ENCODE measurements at places on chromosomes 1 and 21.

DNA sequence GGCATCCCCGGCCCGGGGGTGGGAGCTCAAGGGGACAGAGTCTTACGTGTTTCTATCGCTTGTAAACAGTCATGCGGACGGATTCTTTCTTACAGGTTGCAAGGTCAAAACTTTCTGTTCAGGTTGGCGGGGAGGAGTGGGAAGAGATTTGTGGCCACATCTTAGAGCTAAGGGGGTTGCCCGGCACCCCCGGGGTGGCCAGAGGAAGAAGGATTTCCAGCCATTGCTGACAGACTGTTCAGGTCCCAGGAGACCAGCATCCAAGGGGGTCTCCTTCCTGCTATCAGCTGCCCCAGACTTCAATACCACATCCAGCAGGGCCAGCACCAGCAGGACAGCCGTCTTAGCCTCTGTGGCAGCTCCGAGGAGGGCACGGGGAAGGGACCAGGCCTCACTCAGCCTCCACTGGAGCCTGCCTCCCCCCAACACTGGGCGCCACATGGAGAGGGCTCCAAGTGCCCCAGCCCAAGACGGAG lies 52.0 kb downstream of the KIF21B start:
- peak; percentile 84 for DNase-seq

DNA sequence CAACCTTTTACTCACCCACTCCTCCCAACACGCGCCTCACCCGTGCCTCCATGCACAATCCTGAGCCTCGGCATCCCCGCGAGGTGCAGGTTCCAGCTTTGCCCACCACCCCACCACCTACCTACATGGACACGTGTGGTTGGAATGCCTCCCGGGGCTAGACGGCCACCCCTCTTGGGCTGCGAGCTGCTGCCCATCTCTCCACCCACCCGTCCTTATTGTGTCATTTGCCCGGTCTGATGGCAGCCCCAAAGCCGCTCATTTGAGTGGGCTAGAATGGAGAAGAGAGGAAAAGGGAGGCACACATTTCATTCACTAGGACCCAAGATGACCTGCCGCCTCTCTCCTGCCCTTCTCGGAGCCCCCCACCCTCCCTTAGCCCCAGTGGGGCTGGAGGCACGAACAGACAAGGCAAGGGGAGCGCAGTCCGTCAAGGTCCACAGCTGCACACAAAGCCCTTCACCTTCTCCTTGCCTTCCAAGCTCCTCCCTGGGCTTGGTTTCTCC lies 785 bp downstream of the ZNF697 start:
- peak; percentile 28 for DNase-seq

- DNase-seq, result no peak
Observed at GRCh38 chr1:245363461-245364200, 208.8 kb downstream of the KIF26B start.

- DNase-seq, result no peak
Observed at GRCh38 chr1:178749581-178750166, 24.6 kb downstream of the RALGPS2 start.

DNA sequence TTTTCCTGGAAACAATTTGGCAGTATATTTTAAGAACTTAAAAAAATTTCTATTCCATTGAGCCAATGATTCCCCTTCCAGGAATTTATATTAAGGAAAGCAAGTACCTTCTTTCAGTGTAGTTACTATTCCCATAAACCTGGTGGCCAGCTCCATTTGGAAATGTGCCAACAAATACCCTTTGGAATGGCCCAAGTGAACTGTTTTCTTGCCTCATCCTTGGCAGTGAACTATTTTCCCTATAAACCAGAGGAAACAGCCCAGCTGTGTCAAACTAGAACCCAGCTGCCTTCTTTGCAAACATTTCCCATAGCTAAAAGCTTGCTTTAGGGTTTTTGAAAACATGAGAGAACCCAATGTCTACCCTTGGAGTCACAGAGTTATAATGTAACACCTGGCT lies 496.9 kb downstream of the NEGR1 start:
- DNase-seq, result no peak

DNA sequence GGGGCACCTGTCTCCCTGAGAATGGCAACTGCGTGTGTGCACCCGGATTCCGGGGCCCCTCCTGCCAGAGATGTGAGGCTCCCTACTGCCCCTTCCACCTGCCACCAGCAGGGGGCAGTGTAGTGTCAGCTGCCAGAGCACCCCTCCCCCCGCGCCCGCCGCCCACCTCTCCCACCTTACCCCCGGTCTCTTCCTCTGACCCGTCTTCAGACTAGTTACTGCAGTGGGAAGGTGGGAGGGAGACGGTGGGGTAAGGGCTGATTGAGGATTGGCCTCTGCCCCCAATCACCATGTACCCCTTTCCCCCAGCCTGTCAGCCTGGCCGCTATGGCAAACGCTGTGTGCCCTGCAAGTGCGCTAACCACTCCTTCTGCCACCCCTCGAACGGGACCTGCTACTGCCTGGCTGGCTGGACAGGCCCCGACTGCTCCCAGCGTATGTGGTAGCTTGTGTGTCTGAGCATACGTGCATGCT lies 10.1 kb upstream of the LRRC71 start:
- DNase-seq, result no peak

DNA sequence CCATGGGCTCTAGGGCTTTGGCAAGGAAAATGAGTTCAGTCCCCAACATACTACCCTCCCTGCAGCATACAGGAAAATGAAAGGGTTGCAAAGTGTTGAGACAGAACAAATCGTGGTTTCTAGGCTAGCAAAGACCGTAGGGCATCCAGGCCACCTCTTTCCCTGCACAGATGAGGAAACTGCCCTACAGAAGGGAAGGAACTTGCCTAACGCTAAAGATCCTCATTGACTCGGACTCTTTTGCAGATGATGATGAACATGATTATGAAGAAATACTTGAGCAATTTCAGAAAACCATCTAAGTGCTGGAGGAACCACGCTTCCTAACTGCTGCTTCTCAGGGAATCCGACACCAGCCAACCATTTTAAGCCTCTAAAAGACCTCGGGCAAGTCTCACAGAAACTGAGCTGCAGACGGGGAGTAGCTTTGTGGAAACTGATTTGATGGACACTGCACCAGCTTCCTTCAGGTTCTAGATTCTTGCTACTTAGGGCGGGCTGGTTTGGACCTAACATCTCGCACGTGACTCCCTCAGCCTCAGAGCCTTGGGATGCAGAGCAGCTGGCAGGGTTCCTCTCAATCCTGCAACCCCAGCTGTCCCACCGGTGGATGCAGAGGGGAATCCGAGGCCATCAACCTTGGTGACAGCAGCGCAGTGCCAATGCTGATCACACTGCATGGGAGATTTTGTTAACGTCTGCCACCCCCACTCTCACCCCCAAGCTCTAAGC lies 13.4 kb downstream of the THEMIS2 start:
- no peak for DNase-seq

DNA sequence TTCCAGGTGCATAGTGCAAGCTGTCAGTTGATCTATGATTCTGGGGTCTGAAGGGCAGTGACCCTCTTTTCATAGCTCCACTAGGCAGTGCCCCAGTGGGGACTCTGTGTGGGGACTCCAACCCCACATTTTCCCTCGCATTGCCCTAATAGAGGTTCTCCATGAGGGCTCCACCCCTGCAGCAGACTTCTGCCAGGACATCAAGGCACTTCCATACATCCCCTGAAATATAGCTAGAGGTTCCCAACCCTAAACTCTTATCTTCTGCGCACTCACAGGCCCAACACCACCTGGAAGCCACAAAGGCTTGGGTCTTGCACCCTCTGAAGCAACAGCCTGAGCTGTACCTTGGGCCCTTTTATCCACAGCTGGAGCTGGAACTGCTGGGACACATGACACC lies 65.7 kb upstream of the PKN2 start:
- DNase-seq, result no peak

DNA sequence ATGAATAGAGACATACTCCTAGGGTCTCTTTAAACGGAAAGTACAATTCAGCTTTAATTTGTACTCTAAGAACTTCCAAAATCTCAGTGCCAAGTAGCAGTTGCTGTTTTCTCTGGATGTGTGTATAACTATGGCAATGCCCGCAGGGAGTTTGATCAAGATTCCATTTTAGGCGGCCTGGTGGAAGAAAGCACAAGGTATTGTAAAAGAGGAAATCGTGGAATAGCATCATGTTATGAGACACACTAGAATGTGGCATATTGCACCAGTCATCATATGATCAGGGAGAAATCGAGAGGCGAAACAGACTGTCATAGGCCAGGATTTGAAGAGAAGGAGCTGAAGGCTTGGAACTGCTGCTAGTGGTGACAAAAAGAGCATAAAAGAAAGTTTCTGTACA lies 316.2 kb upstream of the FMN2 start:
- no peak for DNase-seq

- DNase-seq, result peak; percentile 10
Observed at GRCh38 chr1:228323401-228323800, 83.2 kb downstream of the TRIM11 start.

GRCh38 chr1:7046314-7046713 lies 261.1 kb downstream of the CAMTA1 start:
- peak; percentile 33 for DNase-seq

DNA sequence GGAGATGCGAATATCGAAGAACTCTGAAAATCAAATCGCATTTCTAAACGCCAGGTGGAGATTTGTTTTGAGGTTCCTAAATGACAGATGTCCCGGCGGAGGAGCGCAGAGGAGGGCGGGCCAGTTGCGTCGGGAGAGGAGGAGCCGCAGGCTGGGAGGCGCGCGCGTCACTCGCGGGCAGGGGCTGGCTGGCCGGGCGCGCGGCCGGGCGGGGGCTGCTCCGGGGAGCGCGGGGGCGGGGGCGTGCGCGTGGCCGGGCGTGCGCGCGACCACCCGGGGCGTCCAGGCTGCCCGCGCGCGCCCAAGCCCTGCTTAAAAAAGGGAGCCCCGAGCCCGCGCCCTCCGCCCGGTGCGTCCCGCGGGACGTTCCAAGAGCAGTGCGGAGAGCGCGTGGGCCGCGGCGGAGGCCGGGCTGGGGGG lies 47.3 kb downstream of the H3-3A start:
- DNase-seq, result peak; percentile 84

DNA sequence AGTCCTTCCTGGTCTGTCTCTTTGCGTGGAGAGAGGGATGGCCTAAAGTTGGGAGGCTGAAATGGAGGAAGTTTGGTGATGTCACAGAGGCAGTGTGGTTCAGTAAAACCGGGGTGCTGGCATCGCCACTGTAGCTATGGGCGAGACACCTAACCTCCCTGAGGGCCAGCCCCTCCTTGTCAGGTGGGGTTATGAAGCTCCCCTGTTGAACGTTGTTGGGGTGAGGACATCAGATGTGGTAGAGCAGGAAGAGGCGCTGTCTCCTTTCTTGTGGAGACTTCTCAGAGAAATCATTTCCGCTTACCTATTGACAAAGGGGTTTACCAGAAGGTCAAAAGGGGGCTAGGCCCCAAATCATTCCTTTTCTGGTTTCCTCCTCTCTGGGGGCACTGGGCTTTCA lies 294.7 kb downstream of the SIPA1L2 start:
- DNase-seq, result no peak

DNA sequence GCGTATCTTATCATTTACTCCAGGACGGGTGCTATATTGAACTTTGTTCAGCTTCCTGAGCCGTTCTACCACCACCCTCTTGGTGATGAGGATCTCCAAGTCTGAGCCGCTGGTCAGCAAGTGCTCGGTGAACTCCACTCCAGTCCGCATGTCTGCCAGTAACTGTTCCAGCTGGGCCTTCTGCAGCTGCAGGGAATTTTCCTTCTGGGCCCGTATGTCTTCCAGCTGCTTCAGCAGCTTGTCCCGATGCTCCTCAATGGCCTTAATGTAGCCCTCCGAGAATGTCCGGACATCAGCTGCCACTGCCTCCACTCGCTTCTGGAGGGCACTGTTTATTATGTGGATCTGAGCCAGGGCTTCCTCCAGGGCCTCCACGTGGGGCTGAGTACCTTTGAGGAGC lies 3.4 kb downstream of the TRIM45 start:
- no peak for DNase-seq

GRCh38 chr1:89971600-89971999 lies 23.3 kb upstream of the ZNF326 start:
- DNase-seq, result no peak

- no peak for DNase-seq
Observed at GRCh38 chr21:43808832-43809251, 19.5 kb downstream of the RRP1 start.

DNA sequence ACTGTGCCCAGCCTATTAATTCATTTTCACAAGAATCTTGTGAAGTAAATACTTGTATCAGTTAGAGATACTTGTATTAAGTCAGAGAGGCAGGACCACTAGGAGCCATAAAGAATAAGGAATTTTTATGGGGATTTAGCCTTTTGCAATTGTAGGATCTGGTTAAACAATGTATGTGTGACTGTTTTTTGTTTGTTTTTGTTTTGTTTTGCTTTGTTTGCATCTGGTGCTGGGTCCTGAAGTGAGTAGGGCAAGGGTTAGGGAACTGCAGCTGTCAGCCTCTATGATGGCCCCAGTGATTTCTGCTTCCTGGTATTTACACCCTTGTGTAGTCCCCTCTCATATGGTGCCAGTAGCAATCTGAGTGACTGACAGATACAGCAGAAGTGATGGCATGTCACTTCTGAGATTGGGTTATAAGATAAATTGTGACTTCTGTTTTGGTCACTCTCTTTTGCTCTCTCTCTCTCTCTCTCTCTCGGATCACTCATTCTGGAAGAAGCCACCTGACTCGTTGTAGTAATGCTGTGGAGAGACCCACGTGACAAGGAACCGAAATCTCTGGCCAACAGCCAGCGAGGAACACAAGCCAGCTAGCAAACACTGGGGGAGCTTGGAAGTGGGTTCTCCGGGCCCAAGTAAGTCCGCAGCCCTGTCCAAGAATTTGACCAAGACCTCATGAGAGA lies 96.2 kb upstream of the MARK1 start:
- DNase-seq, result no peak

- no peak for DNase-seq
Observed at GRCh38 chr21:33762803-33763581, 120.7 kb downstream of the ITSN1 start.

DNA sequence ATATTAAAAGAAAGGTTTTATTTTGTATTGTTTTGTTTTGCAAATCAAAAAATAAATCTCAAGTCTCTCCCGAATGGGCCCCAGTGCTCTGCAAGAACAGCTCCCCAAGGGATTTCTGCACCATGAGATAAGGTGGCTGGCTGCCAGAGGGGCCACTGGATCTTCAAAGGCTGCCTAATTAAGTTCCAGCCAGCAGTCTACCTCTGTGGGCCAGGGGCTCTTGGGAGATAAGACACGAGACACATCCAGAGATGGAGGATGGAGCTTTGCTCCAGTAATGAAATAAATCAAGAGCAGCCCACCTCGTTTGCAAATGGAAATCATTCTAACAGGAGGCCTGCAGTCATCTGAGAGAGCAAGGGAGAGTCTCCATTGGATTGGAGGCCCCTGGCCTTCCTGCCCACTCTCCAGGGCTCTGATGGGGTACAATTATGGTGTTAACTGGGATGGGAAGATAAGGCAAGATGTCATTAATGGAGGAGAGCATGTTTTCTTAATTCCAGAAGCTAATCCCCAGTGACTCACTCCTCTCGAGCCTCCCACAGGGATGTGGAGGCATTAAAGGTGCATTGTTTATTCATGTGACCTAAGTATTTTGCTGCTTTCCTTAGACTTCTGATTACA lies 155.2 kb upstream of the KAZN start:
- peak; percentile 42 for DNase-seq

DNA sequence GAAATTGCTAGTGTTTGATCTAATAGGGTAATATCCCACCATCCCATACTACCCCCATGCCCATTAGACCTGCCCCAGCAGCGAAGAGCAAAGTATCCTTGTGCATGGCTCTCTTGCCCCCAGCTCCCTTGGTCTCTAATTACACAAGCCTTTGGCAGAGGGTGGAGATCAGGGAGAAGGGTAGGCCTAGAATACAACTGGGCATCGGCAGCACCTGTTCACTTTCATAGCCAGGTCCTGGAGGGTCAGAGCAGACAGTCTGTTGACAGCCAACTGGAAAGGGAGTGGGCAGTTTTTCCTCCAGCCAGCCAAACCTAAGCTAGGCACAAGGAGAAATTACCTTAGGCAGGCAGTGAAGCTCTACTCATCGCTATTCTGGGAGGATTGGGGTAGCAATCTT lies 2.7 kb upstream of the PIGC start:
- no peak for DNase-seq
